Foreskin keratinocyte (primary cell): ENCODE measurements at places on chromosomes 11 and 22. TPM values are rescaled to one million over a fixed set of nuclear protein-coding genes. Genes with fewer than 3 reads are reported as not detected.

Gene HSPB2
- 0.11 TPM in 1 of 2 replicates, not detected in the other for polyA plus RNA-seq

Gene FXYD6
- polyA plus RNA-seq: 0.09 and 0.16 TPM in 2 replicates

Gene SAMM50
- 56.5 and 59.1 TPM in 2 replicates for polyA plus RNA-seq

Gene PATE2
- not detected in 2 replicates for polyA plus RNA-seq
